ENCODE measurements at places on chromosomes 2 and 18.

- no peak for DNase-seq
Observed at GRCh38 chr2:172083628-172084394, 1.5 kb upstream of the DLX1 start.

- peak; percentile 73 for DNase-seq
Observed at GRCh38 chr2:201231781-201232466, 28.4 kb upstream of the CASP8 start.

DNA sequence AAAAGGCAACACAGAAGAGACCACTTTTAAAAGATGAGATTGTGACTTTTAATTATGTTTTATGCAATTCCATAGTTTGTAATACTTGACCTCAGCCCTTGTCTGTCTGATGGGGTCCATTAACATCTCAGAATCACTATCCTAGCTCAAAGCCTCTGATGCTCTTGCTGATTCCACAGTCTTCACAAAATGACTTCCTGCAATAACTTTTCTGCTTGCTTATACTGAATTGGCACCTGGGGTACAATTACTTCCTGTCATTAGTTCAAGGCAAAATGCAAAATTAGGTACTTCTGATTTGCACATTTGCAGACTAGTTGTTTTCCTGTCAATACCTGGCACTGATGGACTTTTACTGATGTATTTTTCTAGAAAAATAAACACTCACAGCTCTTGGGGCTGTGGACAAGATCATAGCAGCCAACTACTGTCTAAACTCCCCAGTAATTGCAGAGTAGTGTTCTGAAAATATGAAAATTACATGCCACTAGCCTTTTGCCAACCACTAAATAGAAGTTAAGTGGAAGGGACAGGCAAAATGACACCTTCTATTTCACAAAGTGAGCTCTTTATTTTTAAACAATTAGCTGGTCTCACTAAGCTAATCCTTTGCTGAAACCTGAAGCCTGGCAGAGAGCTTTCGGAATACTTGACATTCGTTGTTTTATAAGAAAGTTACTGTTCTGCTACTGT lies 129.1 kb downstream of the PIEZO2 start:
- no peak for DNase-seq

- no peak for DNase-seq
Observed at GRCh38 chr2:128710729-128711128, 392.1 kb upstream of the HS6ST1 start.

- DNase-seq: no peak
Observed at GRCh38 chr2:234328444-234328990, 168.4 kb downstream of the ARL4C start.

Data from stimulated activated CD8-positive, alpha-beta memory T cell treated with anti-CD3 and anti-CD28 coated beads, Interleukin-7, amount 100 ng/mL, for 1 hour (primary cell).